ENCODE measurements at places on chromosomes 1 and 21.

DNA sequence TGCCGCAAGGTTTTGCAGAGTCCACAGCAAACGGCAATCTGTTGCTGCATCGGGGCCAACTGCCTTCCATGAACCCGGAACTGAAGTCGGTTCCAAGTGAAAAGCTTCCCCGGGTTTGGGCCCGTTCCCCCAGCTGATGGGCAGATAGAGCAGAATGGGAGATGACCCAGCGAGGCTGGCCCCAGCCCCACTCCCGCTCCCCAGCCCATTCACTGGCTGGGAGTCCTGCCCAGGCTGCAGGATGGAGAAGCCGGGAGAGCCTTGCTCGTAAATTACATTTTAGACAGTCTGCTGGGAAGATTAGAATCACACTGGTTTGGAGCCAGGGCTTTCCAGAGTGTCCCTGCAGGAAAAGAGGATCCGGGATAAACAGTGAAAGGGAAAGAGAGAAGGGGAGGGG lies 31.6 kb upstream of the PAX7 start:
- no peak for DNase-seq

- DNase-seq = peak; percentile 55
Observed at GRCh38 chr1:26787381-26787705, 407 bp upstream of the PIGV start.

DNA sequence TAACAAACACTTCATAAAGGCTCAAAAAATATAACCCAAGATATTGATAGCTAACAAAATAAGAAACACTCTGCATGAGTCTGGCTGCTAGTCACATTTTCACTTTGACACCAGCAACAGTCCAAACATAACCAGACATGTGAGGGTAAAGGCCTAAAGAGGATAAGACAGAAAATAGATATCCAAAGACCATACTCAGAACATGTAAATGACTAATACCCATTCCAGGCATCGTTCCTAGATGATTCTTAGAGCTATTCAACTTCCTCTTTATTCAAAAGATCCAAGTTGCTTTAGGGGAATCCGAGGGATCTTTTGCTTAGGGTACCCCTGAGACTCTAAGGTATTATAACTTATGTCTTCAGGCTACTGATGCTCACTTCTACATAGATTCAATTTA lies 5.1 kb downstream of the COL24A1 start:
- no peak for DNase-seq

- DNase-seq = no peak
Observed at GRCh38 chr21:45011426-45011825, 63.0 kb upstream of the ADARB1 start.

DNA sequence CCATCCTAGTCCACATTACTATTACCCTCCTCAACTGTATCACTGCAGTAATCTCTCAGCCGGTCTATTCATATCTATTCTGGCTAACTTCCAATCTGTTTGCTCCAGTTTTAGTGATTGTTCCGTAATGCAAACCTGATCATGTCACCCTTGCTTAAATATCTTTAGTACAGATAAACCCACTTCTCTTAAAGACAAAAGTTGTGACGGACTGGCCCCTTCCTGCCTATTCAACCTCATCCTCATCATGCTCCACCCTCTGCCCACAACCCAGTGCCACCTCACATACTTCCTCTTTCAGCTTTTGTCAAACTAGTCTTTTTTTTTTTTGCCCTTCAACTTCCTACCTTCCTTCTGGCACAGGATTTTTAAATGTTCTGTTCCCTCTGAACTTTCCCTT lies 2.8 kb upstream of the C1orf162 start:
- DNase-seq = no peak

DNA sequence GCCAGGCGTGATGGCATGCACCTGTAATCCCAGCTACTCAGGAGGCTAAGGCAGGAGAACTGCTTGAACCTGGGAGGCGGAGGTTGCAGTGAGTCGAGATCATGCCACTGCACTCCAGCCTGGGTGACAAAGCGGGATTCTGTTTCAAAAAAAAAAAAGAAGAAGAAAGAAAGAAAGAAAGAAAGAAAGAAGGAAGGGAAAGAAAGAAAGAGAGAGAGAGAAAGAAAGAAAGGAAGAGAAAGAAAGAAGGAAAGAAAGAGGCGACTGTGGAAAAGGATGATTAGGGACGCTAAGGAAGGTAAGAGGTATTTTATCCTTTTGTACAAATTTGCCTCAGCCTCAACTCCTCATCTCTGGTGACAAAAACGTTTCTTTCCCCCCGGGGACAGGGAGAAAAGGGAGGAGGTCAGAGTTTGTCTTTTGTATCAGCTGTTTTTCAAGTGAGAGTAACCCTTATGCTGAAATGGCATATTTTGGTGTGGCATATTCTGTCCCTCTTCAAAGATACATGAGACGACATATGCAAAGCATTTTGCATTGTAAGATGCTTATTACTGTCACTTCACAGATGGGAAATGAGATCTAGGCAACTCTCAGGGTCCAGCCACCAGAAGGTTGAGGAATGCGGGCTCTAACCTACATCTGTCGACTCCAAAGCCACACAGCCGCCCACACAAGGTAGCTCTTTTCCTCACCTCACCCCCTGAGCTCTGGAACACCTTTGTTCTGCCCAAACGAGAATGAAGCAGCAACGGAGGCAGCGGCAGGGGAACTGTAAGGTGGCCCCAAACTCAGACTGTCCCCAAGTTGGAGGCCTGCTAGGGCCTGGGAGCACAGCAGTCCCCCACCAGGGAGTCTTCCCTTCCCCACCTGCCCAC lies 38.0 kb downstream of the NUAK2 start:
- no peak for DNase-seq

GRCh38 chr1:57860931-57861565 lies 437.2 kb upstream of the DAB1 start:
- DNase-seq = no peak

GRCh38 chr1:19800076-19800804 lies 524 bp upstream of the TMCO4 start:
- peak; percentile 39 for DNase-seq

DNA sequence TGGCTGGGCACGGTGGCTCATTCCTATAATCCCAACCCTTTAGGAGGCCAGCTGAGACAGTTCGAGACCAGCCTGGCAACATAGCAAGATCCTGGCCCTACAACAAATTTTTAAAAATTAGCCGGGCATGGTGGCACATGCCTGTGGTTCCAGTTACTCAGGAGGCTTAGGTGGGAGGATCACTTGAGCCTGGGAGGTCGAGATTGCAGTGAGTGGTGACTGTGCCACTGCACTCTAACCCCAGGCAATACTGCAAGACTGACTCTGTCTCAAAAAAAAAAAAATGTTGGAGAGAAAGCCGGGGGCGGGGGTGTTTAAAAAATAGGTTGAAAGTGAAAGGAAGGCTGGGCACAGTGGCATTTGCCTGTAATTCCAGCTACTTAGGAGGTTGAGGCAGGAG lies 16.5 kb downstream of the CLDN19 start:
- DNase-seq = no peak

DNA sequence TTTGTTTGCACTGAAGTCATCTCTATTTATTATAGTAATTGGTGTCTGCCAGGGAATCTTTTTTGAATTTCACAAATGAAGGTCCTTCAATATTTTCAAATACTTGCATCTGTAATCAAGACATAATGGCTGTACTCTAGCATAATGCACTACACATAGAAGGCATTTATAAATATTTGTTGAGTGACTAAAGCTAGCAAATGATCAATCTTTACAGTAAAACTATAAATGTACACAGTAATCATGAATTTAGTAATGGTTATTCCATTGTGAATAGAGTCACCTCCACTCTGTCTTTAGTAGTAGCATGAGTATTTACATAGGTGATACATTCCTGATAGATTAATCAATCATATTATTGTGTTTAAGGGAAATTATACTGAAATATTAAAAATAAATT lies 119.6 kb downstream of the USH2A start:
- no peak for DNase-seq

DNA sequence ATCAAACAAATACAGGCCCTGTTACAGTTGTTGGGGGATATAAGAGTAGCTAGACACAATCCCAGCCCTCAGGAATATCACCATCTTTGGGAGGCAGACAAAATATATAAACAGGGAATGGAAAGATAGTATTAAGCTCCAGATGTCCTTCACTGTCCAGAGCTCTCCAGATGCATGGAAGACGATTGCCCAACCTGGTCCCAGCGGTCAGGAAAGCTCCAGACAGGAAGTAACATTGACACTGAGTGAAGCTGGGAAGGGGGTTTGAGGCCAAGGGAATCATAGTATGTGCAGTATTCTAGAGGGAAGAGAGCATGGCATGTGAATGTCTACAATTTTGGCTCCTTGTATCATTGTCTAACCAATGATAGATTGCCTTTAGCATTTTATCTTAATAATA lies 173.9 kb upstream of the HOOK1 start:
- DNase-seq = no peak

DNA sequence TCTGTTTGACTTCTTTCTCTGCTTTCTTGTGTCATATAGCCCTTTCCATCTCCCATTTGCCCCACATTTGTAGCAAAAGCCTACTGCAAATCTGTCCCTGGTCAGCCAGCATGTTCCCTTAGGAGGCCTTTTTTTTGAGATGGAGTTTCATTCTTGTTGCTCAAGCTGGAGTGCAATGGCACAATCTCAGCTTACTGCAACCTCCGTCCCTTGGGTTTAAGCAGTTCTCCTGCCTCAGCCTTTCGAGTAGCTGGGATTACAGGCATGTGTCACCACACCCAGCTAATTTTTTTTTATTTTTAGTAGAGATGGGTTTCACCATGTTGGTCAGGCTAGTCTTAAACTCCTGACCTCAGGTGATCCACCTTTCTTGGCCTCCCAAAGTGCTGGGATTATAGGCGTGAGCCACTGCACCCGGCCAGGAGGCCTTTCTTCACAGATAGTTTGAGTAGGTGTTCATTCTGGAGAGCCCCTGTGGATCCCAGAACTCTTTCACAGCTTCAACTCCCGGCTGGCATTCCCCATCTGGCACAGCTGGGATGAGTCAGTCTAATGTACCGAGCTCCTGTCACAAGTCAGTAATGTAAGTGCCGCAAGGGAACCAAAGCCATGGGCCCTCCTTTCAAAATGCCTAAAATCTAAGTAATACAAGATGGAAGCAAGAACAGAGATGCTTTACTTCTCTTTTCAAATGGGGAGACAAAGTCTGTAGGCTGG lies 9.4 kb upstream of the NHLH1 start:
- DNase-seq = no peak

GRCh38 chr1:154481053-154481452 lies 21.0 kb upstream of the TDRD10 start:
- DNase-seq = no peak

GRCh38 chr1:88029142-88029541 lies 654.9 kb upstream of the PKN2 start:
- no peak for DNase-seq

GRCh38 chr1:90821152-90821787 lies 104.2 kb upstream of the BARHL2 start:
- DNase-seq = no peak

GRCh38 chr1:6745073-6745472 lies 40.2 kb upstream of the CAMTA1 start:
- no peak for DNase-seq

DNA sequence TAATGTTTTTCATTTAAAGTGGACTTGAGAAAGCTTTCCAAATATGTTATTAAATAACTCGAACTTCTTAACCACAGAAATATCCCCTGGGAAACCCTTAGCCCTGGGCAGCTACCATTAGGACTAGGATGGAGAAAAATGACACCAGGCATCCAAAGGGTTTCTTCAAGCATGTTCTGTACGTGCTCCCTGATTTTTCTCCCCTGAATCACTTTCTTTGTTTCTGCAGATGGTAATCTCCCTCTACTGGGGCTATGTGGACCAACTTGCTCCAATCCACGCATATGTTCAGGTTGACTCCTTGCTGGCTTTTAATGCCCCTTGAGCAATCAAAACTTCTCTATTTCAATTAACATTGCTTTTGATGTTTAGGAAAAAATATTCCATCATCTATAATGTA lies 312.7 kb upstream of the C1orf87 start:
- DNase-seq = no peak

DNA sequence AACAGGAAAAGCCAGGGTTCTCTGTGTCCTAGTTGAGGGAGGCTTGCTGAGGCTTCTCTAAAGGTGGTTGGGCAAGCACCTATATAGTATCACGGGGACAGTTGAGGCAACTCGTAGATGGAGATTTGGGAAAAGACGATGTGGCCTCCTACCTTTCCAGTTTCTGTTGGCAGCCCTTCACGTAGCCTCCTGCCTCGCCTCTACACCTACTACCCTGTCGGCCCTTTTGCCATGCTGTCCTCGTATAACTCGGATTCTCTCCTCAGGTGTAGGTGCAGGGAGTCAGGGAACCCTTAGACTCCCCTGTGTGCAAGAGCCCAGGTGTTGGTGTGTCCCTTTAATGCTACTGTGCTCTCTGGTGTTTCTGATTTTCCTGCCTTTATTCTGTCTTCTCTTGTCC lies 10.3 kb downstream of the ZNF692 start:
- no peak for DNase-seq

- DNase-seq = no peak
Observed at GRCh38 chr1:92365378-92366039, 66.7 kb downstream of the RPAP2 start.

DNA sequence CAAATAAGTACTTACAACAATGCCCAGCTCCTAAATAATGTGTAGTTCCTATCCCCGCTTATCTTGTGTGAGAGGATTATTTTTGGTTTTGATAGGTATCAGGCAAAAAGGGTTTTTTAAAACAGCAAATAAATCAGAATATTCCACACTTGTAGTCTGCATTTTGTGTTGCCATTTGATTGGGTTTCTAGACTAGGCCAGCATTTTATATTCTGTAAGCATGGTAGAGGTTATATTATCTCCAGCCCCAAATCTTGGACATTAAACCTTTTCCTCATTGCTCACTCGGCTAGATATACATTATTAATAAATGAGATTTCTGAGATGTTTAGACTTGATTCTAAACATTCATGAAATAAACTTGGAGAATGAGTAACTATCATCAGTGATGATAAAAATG lies 165.7 kb upstream of the C1orf21 start:
- no peak for DNase-seq

- DNase-seq = no peak
Observed at GRCh38 chr1:67883069-67883468, 49.8 kb upstream of the GNG12 start.

DNA sequence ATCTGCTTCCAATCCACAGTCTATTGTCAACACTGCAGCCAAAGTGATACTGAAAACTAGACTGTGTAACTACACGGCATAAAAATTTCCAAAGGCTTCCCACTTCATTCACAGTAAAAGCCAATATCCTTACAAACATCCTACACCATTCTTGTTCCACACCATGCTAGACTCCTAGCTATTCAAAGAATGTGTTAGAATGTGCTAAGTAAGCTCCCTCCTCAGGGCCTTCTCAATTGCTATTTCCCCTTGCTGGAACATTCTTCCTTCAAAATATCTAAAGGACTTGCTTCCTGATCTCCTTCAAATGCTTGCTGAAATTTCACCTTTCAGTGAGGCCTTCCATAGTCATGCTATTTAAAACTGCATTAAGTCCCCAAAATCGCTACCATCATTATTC lies 228.1 kb downstream of the AKT3 start:
- DNase-seq = no peak

DNA sequence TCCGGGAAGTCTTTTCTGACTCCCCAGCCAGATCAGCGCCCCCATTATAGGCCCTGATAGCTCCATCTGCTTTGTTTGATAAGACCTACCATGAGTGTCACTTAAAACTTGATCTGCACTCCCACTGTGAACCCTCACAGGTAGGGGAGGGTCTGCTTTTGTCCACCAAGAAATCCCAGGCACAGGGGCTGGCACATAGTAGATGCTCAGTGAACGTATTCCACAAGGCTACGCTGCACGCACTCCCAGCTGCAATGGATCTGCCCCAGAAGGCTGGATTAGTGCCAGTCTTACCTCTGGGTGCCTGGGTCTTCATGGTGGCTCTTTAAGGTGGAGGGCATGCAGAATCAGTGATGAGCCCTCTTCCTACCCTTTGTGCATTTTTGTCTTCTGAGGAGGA lies 447.1 kb downstream of the PTPRU start:
- DNase-seq = no peak

- DNase-seq = no peak
Observed at GRCh38 chr1:245835386-245835785, 671.7 kb downstream of the SMYD3 start.
